T-helper 17 cell (primary cell): ENCODE measurements at places on chromosomes 4 and X. TPM values are rescaled to one million over a fixed set of nuclear protein-coding genes. Genes with fewer than 3 reads are reported as not detected.
A peak's percentile ranks its signal among the peaks of the same experiment; 100 is the strongest.

DNA sequence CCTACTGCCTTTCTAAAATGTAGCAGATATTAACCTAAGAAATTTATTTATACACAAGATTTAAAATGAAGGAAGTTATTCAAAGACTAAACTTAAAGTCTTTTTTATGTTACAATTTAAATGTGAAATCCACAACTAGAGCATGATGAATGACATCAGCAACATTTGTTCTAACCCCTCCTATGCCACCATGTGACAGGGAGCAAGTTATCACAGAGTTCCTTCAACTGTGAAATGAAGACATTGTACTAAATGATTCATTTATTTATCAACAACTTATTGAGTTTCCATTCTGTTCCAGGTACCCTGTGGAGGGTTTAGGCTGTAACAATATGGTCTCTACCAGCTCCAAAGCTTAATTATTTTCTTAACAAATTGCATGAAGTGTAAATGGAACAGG, 76.9 kb downstream of the SLC39A8 start:
- peaks cover 16% of the 10 kb centered on the region for H3K36me3 ChIP-seq
- no peaks in the 10 kb centered on the region for H3K27me3 ChIP-seq
- DNase-seq: no peak
- H3K4me3 ChIP-seq: no peak overlapping the region
- H3K27ac ChIP-seq: no peak overlapping the region
- H3K4me1 ChIP-seq: peaks cover 11% of the 10 kb centered on the region

DNA sequence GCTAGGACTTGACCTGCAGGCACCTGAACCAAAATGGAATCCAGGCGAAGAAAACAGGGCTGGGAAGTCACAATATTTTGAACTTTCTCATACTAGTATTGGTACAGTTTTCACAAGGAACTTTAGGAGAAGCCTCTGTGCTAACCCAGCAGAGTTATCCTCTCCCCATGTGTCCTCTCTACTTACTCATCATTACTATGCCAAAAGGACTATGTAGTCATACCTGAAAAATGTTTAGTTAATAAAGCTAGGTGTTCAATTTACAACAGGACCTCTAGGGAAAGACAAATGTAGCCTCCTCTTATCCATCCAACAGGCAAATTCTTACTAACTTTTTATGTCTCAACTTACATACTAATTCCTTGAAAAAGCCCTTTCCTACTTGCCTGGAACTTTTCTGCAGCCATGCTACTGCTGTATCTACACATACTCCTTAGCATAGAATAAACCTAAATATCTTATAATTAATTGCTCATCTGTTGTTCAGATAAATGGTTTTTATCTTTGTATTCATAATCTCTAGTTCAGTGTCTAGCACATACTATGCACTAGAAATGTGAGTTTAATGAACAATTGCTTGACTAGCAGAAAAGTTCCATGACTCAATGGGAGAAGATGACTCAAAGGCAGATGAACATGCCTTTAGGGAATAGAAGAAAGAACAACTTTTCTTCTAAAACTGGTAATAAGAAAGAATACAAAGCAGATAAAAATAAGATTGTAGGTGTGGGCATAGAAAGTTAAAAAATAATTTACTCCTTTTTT, 215.5 kb upstream of the VEGFC start:
- no peak overlapping the region for H3K27ac ChIP-seq
- no peak for DNase-seq
- H3K4me1 ChIP-seq: no peaks in the 10 kb centered on the region
- H3K4me3 ChIP-seq: no peak overlapping the region
- no peaks in the 10 kb centered on the region for H3K27me3 ChIP-seq
- H3K36me3 ChIP-seq: no peaks in the 10 kb centered on the region

DNA sequence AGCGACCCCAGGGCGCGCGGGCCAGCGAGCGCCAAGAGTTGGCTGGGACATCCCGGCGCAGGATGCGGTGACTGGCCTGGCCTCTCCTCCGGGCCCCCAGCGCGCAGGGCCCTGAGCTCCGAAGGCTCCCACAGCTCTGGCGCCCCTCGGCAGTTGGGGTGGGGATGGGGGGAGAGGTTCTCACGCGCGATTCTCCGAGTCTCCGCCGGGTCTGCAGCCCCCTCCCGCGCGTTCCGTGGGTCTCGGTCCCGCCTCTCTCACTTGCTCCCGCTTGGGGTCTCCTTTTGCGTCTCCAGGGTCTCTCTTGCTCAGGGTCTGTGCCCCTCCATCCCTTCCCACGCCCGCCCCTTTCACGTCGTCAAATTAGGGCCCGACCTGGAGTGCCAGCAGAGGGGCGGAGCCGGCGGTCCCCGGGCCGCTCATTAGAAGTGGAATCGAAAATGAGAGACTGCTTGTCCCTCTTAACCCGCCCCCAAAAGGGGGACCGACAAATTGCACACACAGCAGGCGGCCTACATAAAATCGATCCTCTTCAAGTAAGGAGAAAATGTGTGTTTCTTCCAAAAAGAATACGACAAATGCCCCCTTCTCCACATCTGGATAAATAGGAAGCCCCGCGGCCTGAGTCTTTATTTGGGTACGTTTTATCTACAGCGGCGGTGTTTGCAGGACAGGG, 877 bp upstream of the NKX1-1 start:
- H3K4me3 ChIP-seq: peak overlapping the region; percentile 36
- H3K27me3 ChIP-seq: peaks cover 50% of the 10 kb centered on the region
- peaks cover 14% of the 10 kb centered on the region for H3K4me1 ChIP-seq

DNA sequence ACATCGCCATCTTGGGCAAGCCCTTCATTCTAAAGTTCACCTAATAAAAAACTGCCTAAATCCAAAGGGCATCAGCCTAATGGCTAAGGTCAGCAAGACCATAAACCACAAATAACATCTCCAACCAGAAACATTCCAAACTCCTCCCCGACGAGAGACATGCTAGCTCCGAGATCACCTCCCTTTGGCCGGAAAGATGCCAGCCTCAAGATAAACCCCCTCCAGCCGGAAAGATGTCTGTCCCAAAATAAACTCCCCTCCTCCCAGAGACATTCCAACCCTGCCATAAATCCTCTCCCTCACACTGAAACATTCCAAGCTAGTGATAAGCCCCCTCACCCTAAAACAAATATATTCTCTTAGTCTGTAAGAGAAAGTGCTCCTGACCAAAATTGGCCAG, 13.3 kb upstream of the DYNLT3 start:
- no peak for DNase-seq
- H3K4me1 ChIP-seq: no peaks in the 10 kb centered on the region
- H3K27me3 ChIP-seq: no peaks in the 10 kb centered on the region
- H3K4me3 ChIP-seq: no peak overlapping the region
- no peaks in the 10 kb centered on the region for H3K36me3 ChIP-seq

GRCh38 chrX:147913570-147913969, 1.9 kb downstream of the FMR1 start:
- peak overlapping the region; percentile 93 for H3K4me3 ChIP-seq
- H3K27me3 ChIP-seq: no peaks in the 10 kb centered on the region
- peaks cover 24% of the 10 kb centered on the region for H3K4me1 ChIP-seq
- peak overlapping the region; percentile 77 for H3K27ac ChIP-seq
- DNase-seq: no peak

GRCh38 chrX:129830494-129830893, 13.2 kb downstream of the ZDHHC9 start:
- no peaks in the 10 kb centered on the region for H3K36me3 ChIP-seq
- no peak overlapping the region for H3K4me3 ChIP-seq
- peaks cover 2% of the 10 kb centered on the region for H3K4me1 ChIP-seq
- no peak for DNase-seq
- no peak overlapping the region for H3K27ac ChIP-seq

- H3K36me3 ChIP-seq: peaks cover 5% of the 10 kb centered on the region
- peak overlapping the region; percentile 78 for H3K27ac ChIP-seq
- no peak overlapping the region for H3K4me3 ChIP-seq
- no peak for DNase-seq
- no peaks in the 10 kb centered on the region for H3K27me3 ChIP-seq
Observed at GRCh38 chr4:896630-897029, 35.5 kb downstream of the GAK start.

DNA sequence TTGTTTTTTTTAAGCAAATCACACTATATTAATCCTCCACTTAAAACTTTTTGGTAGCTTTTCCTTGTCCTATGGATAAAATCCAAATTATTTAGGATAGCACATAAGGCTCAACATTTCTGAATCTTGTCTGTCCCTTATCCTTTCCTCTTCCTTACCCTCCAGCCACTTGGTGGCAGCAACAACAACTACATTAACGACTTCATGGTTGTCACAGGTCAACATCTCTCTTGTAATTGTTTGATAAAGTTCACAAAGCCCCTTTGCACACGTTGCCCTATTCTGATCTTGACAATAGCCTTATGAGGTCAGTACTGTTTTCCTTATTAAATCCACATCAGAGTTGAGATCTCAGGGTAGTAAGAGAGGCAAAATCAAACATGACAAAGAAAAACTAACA, 269.0 kb upstream of the PABPC4L start:
- H3K36me3 ChIP-seq: no peaks in the 10 kb centered on the region
- no peak overlapping the region for H3K27ac ChIP-seq

- peaks cover 22% of the 10 kb centered on the region for H3K4me1 ChIP-seq
- no peak overlapping the region for H3K27ac ChIP-seq
- no peaks in the 10 kb centered on the region for H3K36me3 ChIP-seq
- DNase-seq: no peak
Observed at GRCh38 chrX:40474205-40474626, 106.6 kb upstream of the ATP6AP2 start.

- no peaks in the 10 kb centered on the region for H3K4me1 ChIP-seq
- no peak for DNase-seq
- H3K27ac ChIP-seq: no peak overlapping the region
- peak overlapping the region; percentile 25 for H3K4me3 ChIP-seq
Observed at GRCh38 chrX:9703406-9703805, 62.2 kb downstream of the GPR143 start.

GRCh38 chr4:120064887-120065286, 1.8 kb downstream of the MAD2L1 start:
- H3K4me1 ChIP-seq: peaks cover 40% of the 10 kb centered on the region
- no peaks in the 10 kb centered on the region for H3K27me3 ChIP-seq

- H3K27me3 ChIP-seq: peaks cover 18% of the 10 kb centered on the region
- no peaks in the 10 kb centered on the region for H3K36me3 ChIP-seq
- H3K4me1 ChIP-seq: peaks cover 2% of the 10 kb centered on the region
- no peak overlapping the region for H3K27ac ChIP-seq
- H3K4me3 ChIP-seq: no peak overlapping the region
Observed at GRCh38 chr4:108933046-108933445, 170.2 kb upstream of the ETNPPL start.

DNA sequence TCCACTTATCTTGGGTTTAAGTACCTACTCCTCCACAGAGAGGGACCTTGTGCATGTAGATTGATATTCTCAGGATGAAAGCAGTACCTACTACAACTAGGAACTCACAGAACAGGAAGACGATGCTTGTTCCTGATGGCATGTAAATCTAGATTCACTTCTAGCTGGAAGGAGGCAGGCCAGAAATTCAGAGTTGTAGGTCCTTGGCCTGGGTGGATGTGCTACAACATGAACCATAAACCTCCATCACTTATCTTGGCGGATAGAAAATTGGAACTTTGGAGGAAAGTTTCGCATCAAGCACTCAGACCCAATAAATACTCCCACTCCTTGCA, 9.3 kb upstream of the SMIM20 start:
- no peaks in the 10 kb centered on the region for H3K4me1 ChIP-seq
- H3K27ac ChIP-seq: no peak overlapping the region
- H3K27me3 ChIP-seq: no peaks in the 10 kb centered on the region
- no peak overlapping the region for H3K4me3 ChIP-seq

DNA sequence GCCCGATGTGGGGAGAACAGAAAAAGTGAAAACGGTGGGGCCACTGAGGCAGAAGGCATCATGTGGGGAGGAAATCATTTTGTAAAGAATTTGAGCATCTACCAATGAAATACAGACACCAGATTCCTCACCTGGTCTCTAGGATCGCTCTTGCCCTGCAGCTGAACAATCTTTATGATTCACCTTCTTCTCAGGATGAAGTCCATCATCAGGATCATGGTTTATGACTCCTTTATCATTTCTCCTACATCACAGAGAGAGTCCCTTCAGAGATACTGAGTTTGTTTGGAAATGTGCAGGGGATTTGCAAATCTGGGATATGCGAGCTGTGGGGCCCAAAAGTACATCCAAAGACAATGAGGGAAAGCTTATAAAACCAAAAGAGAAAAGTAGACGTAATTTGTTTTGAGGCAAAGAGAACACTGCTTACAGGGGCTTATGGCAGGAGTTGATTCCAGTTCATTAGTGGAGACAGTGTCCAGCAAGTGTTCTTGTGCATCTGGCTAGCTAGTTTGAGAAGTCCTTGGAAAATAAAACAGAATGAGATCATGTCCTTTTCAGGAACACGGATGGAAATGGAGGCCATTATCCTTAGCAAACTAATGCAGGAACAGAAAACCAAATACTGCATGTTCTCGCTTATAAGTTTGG, 15.3 kb upstream of the ANXA5 start:
- H3K36me3 ChIP-seq: peaks cover 2% of the 10 kb centered on the region
- H3K4me3 ChIP-seq: no peak overlapping the region
- peaks cover 66% of the 10 kb centered on the region for H3K27me3 ChIP-seq
- H3K4me1 ChIP-seq: peaks cover 4% of the 10 kb centered on the region
- DNase-seq: no peak

DNA sequence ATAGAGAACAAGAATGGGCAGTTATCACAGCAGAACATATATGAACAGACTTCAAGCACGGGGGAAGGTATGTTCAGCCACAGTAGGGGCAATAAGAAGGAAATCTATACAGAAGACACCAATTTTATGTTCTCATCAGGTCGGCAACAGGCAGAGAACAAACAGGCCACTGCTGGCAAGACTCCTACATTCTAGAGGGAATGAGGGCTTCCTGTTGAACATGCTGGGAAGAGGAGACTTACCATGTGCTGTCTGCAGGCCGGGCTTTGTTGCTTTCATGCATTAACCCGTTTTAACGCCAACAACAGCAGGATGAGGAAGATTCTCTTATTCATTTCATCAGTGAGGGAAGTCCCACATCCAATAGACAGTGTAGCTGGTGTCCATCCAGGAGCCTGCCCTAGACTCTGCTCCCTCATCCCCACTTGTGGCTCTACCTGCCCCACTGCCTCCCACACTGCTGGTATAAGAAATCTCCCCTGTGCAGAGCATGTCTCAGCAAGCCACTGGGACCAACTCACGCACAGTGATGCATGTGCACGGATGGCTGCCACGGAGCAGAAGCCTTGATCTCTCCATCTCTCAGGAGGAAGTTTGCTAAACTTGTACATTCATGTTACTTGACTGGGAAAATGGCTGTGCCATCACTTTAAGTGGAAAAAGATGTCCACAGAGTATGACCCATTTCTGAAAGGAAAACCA, 84.5 kb downstream of the ACOX3 start:
- DNase-seq: no peak
- H3K27ac ChIP-seq: no peak overlapping the region
- peaks cover 18% of the 10 kb centered on the region for H3K27me3 ChIP-seq
- H3K4me3 ChIP-seq: no peak overlapping the region
- H3K4me1 ChIP-seq: no peaks in the 10 kb centered on the region
- H3K36me3 ChIP-seq: no peaks in the 10 kb centered on the region

The SSX1 gene
- not detected for total RNA-seq

The TMEM47 gene
- not detected for total RNA-seq

The FAM47E gene
- total RNA-seq: 0.72 TPM

The IL9R gene
- 2.8 TPM for total RNA-seq

The AFF2 gene
- total RNA-seq: 0.31 TPM

The RAB9B gene
- 0.18 TPM for total RNA-seq

The HNRNPDL gene
- total RNA-seq: 360 TPM

The AMBN gene
- not detected for total RNA-seq
